T-helper 17 cell (primary cell): ENCODE measurements at places on chromosomes 2 and 18.

DNA sequence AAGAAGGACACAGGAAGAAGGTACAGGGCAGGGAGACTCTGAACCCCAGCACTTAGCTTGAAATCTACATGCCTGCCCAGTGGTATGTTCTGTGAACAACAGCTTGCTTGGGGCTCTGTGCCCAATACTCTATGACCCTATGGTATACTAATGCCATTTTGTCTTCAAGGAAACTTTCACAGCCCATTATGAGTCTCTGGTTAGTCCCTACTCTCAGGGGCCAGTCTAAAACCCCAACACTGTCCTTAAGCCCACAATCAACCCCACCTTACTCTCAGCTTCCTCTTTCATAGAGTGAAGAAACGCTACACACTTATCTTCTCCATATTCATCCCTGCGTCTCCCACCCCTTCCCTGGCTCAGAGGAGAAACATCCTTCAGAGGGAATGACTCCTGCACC, 16.0 kb downstream of the NEB start:
- DNase-seq: no peak

DNA sequence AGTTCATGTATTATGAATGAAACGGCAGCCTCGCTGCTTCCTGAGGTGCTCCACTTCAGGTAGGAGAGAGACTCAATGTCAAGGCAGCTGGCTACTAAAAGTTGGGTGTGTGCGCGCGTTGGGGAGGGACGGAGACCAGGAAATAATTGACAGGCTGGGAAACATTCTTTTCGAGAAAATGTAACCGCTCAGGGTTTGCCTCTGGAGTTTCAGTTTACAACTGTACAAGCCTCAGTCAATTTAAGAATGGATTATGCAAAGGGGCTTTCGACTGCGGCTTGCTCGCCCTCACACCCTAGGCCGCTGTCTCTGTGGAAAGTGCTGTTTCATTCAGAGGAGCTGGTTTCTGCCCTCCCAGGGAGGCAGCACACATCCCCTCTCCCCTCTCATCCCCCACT, 4.4 kb upstream of the SPRED2 start:
- no peak for DNase-seq

DNA sequence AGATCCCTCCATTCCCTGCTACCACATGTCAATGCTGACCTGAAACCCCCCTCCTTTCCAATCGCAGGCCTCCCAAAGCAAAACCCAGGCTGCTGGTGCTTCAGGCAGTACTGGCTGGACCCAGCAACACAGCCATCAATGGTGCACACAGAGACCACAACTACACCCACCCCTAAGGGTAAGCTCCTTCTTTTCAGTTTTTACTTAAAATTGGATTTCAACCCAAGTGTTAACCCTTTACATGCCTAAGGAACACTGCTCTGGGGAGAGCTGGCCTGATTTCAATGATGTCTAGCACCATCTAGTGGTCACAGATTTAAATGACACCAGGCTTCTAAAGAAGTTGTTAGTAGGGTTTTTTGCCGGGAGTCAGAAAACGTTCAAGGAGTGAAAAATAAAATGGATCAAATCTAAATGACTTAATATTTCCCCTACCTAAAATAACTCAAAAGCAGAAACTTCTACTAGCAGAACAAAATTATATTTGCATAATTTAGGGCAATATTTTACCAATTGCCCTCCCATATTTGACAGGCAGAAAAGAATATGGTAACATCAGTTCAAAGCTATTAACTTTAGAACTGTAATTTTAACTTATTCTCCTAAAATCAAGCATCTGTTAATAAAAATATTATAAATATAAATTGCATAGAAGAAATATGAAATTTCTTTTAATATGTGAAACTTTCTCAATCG, 24.6 kb downstream of the FECH start:
- DNase-seq: no peak

DNA sequence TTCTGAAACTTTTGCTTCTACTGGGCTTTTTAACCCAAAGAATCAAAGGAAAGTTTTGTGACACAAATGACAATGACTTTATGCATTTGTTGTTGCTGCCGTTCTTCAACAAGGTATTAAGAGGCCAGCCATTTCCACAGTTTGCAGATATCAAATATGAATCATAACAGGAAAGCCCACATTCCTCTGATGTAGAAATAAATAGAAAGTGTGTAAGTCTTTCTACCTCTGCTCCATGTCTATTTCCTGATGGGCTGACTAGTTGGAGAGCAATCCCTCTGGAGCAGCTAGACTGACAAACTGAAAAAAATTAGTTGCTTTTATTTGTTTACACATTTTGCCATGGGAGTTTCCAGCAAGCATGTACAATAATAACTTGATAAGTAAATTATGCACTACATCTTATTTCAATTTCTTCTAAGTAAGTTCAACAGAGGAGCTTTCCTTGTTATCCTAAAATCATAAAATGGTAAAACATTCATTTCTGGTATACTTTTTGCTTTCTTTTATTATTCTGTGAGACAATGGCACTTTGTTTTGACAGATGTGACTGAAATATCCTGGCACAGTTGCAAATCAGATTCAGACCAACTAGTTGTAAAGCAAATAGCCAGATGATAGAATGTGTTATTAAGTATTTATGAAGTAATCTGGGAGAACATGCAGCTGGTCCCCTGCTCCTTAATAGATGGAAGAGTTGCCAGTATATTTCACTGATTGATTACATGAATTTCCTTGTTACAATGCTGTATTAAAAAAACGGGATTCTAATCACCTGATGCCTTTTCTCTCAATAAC, 266.7 kb downstream of the METTL4 start:
- DNase-seq: no peak

DNA sequence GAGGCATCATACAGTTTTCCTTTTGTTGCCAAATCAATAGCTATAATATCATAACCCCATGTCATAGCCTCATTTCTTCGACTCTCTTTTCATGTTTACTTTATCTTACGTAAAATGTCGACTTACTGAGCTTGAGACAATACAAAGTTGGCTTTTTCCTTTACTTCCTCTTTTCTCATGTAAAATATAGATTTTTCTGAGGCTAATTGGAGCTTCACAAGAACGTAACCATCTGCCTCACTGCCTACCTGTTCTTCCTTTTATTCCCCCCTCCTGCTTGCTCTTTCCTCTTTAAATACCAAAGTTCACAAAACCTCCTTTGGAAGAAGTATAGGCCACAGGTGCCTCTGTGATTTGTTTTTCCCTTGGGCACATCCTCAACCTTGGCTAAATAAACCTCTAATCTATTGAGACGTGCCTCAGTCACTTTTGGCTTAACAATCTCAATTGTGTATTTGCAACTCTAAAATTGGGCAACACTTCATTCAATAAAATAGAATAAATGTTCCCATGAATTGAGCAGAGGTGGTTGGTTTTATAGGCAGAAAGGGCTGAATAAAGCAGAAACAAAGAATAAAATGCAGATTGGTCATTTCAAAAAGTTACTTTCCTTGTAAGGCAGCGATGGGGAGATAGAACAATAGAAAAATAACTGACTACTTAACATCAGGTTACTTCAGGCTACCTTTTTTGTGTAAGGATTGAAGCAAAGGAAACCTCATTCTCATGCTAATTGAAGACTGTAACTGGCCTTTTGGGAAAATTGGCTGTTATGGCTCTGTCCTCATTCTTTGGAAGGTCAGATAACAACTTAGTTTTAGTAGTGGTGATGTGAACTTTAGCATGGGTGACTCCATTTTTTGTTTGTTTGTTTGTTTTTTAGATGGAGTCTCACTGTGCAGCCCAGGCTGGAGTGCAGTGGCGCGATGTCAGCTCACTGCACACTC, 21.3 kb downstream of the COMMD1 start:
- DNase-seq: no peak

DNA sequence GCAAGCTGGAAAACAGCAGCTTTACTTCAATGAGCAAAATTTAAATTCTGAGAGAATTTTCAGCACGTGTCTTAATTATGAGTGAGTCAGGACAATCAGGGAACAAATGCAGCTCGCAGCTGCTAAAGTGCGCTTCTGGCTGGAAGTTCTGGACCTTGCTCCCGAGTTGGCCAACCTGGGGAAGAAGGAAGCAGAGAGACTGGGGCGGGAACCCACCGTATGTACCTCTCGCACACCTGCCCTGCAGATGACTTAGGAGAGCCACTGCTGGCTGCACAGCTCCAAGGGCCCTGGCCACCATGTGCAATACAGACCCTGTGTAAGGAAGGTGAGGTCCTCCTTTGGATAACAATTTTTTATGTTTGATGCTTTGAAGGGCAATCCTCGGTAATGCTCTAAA, 42.4 kb downstream of the REEP1 start:
- no peak for DNase-seq

DNA sequence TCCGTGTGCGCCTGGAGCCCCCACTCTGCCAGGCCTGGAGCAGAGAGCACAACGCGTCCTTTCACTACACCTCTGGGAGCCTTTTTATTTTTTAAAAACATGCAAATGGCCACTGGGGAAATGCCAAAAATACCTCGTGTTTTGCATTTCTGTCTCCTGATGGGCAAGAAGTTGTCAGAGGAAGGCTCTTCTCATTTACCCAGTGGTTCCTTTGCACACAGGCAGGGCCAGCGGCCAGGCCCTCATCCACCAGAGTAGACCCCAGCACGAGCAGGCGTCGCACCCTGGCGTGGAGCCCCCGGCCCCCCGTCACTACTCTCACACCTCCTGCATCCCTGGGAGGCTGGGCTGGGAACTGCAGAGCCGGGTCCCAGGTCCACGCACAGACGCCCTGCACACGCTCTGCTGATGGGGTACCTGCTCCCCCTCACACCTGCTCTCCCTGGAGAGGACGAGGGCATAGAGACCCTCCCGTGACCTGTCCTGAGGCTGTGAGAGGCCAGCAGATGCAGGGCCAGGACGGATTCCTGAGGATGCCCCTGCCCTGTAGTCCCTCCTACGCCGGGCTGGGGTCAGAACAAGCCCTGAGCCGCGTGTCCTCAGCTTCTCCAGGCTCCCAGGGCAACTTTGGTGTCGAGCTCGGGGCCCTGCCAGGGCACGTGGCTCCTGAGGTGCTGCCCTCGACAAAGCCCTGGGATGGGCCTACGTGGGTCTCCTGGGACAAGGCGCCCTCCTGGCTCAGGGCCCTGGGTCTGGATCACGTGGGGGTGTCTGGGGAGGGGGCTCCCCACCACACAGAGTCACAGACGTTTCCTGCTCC, 65.0 kb downstream of the NFATC1 start:
- DNase-seq: no peak

GRCh38 chr18:63216516-63217311, 102.9 kb downstream of the BCL2 start:
- no peak for DNase-seq

- DNase-seq: no peak
Observed at GRCh38 chr2:216109962-216110614, 940 bp downstream of the XRCC5 start.

- DNase-seq: no peak
Observed at GRCh38 chr2:51025906-51026555, 5.9 kb downstream of the NRXN1 start.

- no peak for DNase-seq
Observed at GRCh38 chr2:224925061-224925809, 117.0 kb downstream of the DOCK10 start.

- DNase-seq: no peak
Observed at GRCh38 chr18:36526611-36527010, 229.1 kb downstream of the FHOD3 start.

- DNase-seq: no peak
Observed at GRCh38 chr2:127143841-127144782, 37.2 kb upstream of the BIN1 start.

- DNase-seq: no peak
Observed at GRCh38 chr2:132974467-132975095, 304.6 kb upstream of the LYPD1 start.

DNA sequence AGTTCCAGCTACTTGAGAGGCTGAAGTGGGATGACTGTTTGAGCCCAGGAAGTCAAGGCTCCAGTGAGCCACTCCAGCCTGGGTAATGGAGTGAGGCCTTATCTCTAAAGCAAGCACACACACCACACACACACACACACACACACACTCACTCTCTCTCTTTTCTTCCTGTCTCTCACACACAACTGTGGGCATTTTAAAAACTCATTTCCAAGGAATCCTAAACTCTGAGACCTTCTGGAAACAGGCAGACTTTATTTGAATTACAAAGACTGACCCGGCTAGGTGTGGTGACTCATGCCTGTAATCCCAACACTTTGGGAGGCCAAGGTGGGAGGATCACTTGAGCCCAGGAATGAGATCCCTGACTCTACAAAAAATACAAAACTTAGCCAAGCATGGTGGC, 21.3 kb downstream of the WDSUB1 start:
- DNase-seq: no peak

- DNase-seq: no peak
Observed at GRCh38 chr2:105113616-105114291, 75.9 kb downstream of the MRPS9 start.

- no peak for DNase-seq
Observed at GRCh38 chr2:62363166-62363565, 142.8 kb downstream of the TMEM17 start.

DNA sequence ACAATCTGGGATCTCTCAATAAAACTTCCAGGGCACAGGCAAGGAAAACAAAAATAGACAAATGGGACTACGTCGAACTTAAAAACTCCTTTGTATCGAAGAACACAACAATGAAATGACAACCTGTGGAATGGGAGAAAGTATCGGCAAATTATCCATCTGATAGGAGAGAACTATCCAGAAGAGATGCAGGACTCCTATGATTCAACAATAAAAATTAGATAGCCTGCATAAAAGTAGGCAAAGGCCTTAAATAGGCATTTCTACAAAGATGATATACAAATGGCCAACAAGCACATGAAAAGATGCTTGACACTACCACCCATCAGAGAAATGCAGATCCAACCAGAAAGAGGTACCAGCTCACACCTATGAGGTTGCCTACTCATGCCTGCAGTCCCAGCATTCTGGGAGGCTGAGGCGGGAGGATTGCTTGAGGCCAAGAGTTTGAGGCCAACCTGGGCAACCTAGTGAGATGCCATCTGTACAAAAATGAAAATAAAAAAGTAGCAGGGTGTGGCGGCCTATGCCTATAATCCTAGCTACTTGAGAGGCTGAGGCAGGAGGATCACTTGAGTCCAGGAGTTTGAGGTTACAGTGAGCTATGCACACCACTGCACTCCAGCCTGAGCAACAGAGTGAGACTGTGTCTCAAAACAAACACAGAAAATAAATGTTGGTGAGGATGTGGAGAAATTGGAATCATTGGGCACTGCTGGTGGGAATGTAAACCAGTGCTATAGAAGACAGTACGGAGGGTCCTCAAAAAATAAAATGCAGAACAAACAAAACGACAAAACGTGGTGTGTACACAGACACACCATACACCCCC, 21.6 kb downstream of the TWIST2 start:
- no peak for DNase-seq
